ENCODE measurements at places on chromosomes 2 and 18.

DNA sequence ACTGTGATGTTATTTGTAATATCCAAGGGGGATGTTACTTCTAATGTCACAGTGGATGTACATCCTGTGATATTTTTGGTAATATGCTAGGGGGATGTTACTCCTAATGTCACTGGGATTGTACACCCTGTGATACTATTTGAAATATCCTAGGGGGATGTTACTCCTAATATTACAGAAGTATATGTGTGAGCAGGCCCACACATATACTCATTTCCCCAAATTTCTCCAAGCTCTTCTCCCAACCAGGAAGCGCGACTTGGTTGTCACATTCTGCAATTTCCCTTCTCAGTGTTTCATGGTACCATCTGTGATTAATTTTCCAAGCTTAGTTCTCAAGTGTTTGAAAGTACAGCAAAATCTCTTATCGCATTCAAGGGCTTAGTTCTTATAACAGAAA, 29.5 kb upstream of the CHN1 start:
- no peak for DNase-seq

DNA sequence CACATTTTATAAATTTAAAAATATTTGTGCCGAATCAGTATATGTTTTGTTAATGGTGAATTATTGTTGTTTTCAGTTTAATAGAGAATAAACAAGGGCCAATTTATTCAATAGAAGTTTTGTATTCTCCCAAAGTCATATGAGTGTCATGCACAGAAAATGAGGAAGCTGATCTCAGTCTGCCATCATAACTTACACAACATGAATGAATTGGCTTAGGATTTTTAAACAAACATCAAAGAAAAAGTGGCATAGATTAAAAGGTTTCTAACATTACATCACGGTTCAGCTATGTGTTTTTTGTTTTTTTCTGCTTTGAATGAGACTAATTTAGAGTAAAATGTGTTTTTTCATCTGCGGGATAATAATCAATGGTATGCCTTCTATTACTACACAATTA, 123.4 kb upstream of the CTNNA2 start:
- no peak for DNase-seq

GRCh38 chr18:76491473-76491775, 3.6 kb downstream of the ZNF516 start:
- DNase-seq: no peak

GRCh38 chr2:222837643-222838056, 23.2 kb upstream of the ACSL3 start:
- peak; percentile 65 for DNase-seq

GRCh38 chr2:131044757-131045150, 48.5 kb downstream of the FAM168B start:
- no peak for DNase-seq

DNA sequence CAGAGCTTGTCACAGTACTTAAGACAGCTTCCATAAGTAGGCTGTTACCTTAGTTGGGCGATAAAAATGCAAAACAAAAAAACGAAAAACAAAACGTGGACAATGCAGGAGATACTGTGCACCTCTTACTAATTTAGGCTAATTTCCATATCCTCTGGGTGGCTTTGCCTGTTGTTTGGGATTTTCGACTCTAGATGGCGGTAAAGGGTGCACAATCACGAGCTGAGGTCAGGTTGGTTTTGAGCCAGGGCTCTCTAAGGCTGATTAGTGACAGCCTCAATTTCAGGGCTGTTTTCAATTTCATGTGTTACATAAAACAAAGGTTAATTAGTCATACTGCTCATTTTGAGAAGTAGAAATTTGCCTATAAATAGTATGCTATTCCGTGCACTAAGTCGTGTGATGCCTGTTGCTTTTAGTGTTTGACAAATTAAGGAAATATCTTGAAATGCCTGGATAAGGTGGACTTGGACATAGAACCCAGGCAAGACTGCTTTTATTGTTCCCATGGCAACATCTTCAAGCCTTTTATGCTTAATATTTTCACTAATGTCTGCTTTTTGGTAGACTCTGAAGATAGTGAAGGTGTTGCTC, 493.1 kb downstream of the SOCS6 start:
- DNase-seq: no peak
